Stomach (tissue), 19 donors: ENCODE measurements at places on chromosomes 5 and 9. TPM values are rescaled to one million over a fixed set of nuclear protein-coding genes. Genes with fewer than 3 reads are reported as not detected.

GRCh38 chr9:4259489-4259888, 40.4 kb downstream of the GLIS3 start:
- no peak for DNase-seq
- no peaks in the 10 kb centered on the region for H3K36me3 ChIP-seq
- no peaks in the 10 kb centered on the region for H3K27me3 ChIP-seq
- H3K4me1 ChIP-seq: no peaks in the 10 kb centered on the region

DNA sequence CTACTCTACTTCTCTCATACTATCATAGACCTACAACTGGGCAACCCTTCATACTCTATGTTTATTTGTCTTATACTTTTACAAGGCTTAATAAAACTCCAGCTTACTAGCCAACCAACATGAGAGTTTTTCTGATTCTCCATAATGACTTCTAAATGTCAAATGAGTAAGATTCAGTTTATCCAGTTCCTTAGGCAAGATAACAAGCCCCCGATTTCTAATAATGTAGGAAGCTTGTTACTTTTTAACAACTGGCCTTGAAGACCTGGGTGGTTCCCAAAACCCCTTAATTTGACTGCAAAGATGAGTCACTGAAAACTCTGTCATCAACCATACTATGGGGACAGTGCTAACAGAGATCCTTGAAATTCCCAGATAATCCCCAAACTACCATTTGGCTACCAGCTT, 294.6 kb upstream of the ACTBL2 start:
- no peaks in the 10 kb centered on the region for H3K27me3 ChIP-seq
- DNase-seq: no peak
- H3K27ac ChIP-seq: no peak overlapping the region

- H3K27ac ChIP-seq: peak overlapping the region; percentile 24
- H3K36me3 ChIP-seq: no peaks in the 10 kb centered on the region
- H3K4me1 ChIP-seq: peaks cover 23% of the 10 kb centered on the region
- no peak overlapping the region for H3K4me3 ChIP-seq
- peak; percentile 89 for DNase-seq
Measured at GRCh38 chr9:92590377-92590776, 54.6 kb upstream of the ECM2 start.

The ARHGEF39 gene
- polyA plus RNA-seq: 2.8 TPM

The GPX3 gene
- 360 TPM for polyA plus RNA-seq
